ENCODE measurements at places on chromosomes 5 and 9.

DNA sequence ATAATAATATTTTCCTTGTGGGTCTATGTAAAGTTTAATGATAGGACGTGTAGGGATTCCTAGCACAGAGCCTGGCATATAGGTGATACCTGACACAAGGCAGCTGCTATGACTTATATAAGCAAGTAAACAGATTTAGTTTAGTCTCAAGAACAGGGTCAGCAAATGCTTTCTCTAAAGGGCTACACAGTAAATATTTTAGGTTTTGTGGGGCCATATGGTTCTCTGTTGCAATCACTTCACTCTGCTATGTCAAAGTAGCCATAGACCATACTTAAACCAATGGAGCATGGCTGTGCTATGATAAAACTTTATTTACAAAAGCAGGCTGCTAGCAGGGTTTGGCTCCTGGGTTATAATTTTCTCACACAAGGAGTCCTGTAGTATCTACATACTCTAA lies 204.8 kb upstream of the KLF4 start:
- no peak for DNase-seq

GRCh38 chr5:159782995-159783300 lies 133.3 kb upstream of the ADRA1B start:
- DNase-seq = no peak

DNA sequence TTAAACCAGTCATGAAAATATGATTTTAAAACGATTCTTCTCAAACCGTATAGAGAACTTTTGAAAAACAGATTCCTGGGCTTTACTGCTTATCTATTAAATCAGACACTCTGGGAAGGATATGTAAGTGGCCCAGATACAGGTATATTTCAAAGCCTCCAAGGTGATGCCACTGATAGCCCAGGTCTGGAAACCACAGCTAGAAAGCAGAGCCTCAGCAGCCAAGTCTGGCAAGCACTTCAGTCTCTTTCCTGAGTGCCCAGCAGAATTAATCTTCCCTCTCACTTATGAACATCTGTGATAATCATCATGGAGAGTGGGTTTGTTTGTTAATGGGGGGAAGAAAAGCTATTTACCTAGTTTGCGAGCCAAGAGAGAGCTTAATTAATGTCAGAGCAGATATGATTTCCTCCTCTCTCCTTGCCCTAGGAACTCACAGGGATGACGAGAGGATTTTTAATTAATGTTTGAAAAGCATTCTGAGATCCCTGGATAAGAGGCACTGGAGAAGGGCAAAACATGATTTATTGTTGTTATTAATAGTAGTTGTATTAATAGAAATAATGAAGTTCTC lies 368.4 kb downstream of the TLE1 start:
- no peak for DNase-seq

DNA sequence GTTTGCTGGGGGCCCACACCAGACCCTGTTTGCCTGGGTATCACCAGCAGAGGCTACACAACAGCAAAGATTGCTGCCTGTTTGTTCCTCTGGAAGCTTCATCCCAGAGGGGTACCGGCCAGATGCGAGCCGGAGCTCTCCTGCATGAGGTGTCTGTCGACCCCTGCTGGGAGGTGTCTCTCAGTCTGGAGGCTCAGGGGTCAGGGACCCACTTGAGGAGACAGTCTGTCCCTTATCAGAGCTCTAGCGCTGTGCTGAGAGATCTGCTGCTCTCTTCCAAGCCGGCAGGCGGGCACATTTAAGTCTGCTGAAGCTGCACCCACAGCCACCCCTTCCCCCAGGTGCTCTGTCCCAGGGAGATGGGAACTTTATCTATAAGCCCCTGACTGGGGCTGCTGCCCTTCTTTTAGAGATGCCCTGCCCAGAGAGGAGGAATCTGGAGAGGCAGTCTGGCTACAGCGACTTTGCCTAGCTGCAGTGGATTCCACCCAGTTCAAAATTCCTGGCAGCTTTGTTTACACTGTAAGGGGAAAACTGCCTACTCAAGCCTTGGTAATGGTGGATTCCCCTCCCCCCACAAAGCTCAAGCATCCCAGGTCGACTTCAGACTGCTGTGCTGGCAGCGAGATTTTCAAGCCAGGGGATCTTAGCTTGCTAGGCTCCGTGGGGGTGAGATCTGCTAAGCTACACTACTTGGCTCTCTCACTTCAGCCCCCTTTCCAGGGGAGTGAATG lies 206.0 kb upstream of the TLX3 start:
- DNase-seq = peak; percentile 40

DNA sequence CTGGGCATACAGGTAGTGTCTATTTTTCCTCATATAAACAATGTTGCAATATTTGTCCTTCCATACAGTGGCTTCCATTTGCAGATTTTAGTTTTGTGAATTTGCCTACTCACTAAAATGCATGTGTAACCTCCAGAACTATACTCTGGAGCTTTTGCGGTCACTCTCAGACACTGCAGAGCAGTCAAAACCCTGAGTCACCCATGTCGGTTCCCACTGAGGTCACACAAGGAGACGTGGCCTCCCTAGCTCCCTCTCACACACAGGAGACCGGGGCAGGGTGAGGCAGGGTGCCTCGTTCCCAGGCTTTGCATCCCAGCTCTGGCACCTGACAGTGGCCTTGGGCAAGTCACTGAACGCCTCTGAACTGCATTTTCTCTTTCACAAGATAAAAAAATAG lies 55.5 kb upstream of the ZNF354A start:
- DNase-seq = no peak

DNA sequence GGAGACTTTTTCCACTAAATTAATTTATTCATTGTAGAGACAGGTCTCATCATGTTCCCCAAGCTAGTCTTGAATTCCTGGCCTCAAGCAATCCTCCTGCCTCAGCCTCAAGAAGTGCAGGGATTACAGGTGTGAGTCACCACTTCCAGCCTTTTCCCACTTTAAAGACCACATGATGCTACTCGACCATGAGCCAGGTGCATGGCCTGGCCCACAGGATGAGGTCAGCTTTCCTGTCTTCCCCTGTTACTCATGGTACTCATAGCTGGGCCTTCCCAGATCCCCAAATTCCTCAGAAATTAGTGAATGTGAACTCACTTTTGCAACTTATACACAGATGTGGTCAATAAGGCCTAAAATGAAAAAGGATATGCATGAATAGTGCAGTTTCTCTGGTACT lies 395.9 kb downstream of the SEMA5A start:
- no peak for DNase-seq

GRCh38 chr9:98929895-98930341 lies 13.8 kb upstream of the COL15A1 start:
- DNase-seq = no peak

DNA sequence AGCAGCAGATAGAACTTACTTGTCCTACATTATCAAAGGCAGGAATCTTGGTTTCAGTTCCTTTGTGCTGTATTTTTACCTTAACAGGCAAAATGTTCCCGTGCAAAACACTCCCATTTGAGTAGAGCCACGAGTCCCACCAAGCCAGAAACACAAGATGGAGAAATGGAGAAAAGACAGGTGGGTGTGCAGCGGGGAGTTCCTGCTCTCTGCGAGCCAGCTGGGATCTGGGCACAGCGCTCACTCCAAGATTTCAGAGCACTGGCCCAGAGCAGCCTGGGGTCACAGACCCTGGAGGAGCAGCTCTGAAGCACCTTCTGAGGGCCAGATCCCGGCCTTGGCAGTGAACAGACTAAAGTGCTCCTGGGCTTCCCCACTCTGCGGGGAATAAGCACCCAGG lies 2.9 kb downstream of the UCK1 start:
- no peak for DNase-seq

DNA sequence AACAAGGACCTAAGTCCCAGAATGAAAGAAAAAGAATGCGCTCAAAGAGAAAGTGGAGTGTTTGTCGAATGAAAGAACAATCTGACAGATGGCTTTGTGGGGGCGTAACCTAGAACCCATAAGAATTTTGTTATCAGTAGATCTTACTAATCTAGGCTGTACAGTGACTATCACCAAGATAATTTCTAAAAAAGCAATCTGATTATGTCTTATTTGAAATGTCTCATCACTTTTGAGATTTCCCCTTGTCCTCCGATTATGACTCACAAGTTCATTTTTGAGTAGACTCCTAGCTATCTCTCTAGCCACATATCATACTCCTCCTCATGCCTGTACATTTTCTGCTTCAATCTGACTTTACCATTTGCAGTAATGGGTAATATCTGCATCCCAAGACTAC lies 135.6 kb upstream of the SMARCA2 start:
- DNase-seq = no peak

- no peak for DNase-seq
These were observed 176.6 kb downstream of the ARHGAP26 start for GRCh38 chr5:142946547-142947426.

DNA sequence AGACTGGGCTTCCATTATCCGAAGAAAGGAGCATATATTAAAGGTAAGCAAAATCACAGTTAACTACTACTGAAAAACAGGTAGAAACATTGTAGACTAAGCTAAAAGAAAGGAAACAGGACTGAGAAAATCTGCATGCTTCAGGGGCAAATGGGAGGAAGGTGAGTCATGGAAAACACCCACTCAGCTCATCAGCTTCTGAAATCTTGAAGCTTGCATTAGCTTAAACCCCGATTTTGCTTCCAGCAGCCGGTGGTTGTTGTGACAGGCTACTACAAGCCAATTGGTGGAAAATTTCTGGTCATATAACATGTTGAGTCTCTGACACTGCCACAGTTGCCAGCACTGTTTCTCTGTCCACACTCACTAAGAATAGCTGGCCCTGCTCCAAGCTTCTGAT lies 179.6 kb upstream of the PUM3 start:
- no peak for DNase-seq

DNA sequence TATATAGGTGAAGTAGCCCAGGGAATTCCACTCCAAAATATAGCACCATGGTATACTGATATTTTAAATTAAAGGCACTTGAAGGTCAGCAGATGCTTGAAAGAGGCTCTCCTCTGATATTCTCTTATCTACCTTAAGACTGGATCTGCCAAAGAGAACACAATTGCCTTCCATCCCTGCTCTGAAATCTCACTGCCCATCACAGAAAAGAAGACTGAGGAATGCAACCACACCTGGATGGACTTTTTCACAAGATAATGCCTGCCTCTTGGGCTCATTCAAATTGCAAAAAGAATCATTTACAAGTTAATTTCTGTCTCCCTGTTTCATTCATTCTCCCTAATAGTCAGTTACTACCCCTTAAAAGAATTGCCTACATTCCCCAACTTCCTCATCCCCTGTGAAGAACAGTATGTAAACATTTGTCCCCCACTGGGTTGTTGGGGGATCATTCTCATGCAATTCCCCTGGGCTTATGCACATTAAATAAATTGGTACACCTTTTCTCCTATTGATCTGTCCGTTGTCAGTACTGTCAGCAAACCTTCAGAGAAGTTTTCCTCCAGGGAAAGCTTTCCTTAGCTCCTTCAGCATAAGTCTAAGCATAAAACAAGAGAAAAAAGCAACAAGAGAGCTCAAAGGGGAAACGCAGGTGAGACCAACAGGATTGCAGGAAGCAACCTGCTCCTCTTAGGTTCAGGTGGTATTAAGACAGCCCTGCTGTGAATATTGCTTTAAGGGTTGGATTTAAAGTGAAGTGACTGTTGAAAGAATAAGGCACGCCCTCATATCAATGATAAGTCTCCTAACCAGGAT lies 171.4 kb upstream of the SLC30A5 start:
- peak; percentile 59 for DNase-seq

DNA sequence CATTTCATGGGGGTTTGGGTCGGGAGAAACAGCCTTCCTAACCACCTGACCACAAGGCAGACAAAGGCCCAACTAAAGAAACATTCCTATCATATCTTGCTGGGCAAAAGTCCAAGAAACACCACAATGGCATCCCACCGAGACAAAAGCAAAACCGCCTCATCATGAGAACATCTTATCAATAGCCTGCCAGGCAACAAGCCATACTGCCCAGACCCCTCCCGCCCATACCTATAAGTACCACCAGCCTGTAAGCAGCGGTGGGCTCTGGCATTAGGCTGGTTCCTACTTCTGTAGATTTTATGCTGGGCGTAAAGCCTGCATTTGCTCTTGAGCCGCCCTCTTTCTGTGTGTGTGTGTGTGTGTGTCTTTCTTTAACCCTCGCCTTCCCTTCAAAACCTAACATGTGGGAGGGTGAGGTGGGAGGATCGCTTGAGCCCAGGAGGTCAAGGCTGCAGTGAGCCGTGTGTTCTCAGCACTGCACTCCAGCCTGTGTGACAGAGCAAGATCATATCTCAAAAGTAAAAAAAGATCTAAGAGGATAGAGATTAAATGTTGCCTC lies 56.9 kb downstream of the PDE6A start:
- DNase-seq = no peak

- DNase-seq = no peak
These were observed 22.6 kb downstream of the SSBP2 start for GRCh38 chr5:81728301-81728700.

GRCh38 chr9:114494776-114495569 lies 10.3 kb downstream of the WHRN start:
- DNase-seq = no peak

DNA sequence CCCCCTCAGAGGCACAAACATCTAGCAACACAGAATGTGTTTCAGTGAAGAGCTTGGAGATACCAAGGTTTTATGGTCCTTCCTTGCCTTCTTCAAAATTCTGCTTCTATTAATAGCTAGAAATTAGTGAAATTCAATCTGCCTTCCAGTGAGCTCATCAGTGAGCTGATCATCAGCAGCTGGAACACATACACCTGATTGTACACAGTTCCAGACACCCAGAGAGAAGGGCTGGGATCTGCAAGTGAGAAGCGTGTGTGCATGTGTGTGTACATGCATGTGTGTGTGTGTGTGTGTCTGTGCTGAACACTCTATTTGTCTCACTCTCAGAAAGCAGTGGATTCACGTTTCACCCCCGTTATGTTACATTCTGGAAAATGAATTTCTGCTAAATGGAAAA lies 28.5 kb downstream of the CFAP90 start:
- no peak for DNase-seq

DNA sequence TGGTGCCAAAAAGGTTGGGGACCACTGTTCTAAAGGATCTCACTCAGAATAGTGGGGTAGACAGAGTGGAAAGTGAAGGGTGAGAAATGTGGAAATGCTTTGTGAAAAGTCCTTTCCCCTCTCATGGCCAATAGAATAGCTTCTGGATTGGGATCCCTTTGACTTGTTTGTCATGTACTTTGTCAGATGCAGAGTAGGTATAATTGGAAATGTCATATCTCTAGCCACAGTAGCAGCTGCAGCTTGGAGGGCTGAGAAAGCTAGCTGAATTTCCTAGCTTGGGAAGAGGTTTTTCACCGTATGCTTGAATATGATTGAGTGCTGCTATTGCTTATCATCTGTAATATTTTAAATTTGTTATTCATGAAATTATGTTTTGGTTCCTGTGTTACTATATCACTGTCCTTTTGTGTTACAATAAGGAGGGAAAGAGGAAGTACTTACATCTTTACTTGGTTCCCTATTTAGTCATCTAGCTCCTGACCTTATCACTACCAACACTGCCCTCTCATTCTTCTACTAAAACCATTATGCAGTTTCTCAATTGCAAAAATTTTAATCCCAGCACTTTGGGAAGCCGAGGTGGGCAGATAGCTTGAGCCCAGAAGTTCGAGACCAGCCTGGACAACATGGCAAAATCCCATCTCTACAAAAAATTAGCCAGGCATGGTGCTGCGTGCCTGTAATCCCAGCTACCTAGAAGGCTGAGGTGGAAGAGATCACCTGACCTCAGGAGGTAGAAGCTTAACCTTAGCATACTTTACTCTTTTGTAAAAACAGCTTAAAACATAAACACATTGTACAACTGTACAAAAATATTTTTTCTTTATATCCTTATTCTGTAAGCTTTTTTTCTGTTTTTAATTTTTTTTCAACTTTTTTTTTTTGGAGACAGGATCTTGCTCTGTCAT lies 12.4 kb downstream of the SLC30A5 start:
- no peak for DNase-seq
